Cardiac fibroblast (primary cell): ENCODE measurements at places on chromosomes 2 and 18.

GRCh38 chr2:234444893-234445292 is 52.0 kb downstream of the ARL4C start:
- DNase-seq = peak; percentile 88

GRCh38 chr2:203820969-203821368 is 46.6 kb upstream of the CTLA4 start:
- DNase-seq = no peak

DNA sequence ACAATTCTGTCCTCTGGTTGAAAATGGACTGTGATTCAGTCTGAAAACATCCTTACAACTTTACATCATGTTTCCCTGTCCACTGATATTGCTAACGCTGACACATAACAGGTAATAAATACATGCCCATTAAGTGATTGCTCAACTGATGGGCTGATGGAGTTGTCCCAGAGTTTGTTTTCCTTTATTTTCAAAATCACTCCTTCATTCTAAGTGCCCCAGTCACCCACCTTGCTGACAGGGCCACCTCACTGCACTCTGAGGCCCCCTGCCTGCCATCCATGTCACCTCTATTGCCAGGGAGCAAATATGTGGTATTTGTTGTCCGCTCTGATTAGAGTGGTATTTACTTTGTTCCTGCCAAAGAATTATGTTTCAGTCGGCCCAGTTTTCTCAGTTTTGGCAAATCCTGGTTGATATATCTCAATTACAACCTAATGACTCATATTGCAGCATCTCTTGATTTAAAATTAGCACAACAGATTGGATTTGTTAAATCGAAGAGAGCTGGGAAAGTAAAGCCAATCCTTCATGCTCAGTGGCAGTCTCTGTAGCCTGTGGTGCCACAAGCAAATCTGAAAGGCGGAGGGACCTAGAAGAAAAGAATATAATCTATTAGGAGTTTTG is 105.1 kb downstream of the RDH14 start:
- DNase-seq = peak; percentile 70

- no peak for DNase-seq
Observed at GRCh38 chr2:23592898-23593751, 208.1 kb downstream of the KLHL29 start.

DNA sequence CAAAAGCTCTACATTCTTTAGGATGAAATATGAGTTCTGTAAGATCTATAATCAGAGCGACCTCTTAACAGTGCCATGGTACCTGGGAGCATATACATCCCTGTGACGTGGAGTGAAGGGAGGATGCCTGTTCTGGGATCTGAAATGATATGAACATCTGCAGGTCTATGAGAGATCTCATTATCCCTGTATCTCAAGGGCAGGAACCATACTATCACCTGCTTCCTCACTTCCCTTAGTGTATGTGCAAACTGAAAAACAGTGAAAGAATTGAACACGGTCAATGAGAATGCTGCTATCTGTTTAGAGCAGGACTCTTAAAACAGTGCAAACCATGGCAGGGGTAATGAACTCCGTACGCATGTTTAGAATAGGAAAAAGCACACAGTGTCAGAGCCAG is 364.0 kb downstream of the LPIN1 start:
- DNase-seq = no peak

- no peak for DNase-seq
Observed at GRCh38 chr2:205954707-205955106, 131.3 kb downstream of the INO80D start.

DNA sequence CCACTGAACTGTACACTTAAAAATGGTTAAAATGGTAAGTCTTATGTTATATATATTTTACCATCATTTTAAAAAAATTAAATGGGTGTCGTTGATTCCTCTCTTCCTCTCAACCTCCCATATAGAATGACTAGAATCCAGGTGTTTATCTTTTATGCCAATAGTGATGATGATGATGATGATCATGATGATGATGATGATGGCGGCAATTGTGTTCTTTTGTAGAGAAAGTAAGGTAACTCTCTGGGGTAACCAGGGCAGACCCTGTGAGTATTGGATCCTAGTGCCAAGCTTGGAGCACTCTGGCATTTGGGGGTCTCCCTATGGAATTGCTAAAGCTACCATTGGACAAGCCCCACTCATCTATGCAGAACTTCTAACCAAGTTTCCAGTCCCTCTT is 113.6 kb downstream of the GLI2 start:
- DNase-seq = no peak

DNA sequence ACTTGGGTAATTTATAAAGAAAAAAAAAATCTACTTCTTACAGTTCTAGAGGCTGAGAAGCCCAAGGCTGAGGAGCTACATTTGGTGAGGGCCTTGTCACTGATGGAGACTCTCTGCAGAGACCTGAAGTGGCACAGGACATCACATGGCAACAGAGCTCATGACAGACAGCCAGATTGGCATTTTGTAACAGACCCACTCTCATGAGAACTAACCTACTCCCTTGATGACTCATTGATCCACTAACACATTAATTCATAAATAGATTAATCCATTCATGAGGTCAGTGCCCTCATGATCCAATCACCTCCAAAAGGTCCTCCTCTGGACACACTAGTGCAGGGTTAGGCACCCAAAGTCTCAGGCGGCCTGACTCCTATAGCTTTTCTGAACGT is 318.4 kb downstream of the GULP1 start:
- DNase-seq = peak; percentile 21

DNA sequence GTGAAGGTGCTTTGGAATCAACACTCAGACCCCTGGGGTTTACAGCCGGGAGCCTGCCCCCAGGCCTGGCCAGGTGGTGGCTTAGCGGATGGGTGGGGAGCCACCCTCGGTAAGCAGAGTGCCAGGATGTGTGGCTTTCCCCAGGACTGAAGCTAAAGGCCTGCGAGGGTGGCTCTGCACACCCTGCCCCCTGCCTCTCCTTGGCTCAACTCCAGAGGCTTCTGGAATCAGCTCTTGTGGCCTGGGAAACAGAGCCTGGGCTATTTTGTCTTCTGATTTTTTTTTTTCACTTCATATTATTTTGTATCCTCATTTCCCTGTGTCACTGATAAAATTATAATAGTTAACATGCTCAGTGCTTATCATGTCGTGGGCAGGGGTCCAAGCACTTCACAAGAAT is 79.8 kb downstream of the RHOB start:
- peak; percentile 75 for DNase-seq

GRCh38 chr2:150482667-150483400 is 4.6 kb downstream of the RND3 start:
- no peak for DNase-seq

GRCh38 chr2:144166743-144167142 is 353.2 kb downstream of the ZEB2 start:
- DNase-seq = peak; percentile 49

GRCh38 chr2:127820080-127820668 is 9.2 kb upstream of the WDR33 start:
- DNase-seq = peak; percentile 35

GRCh38 chr18:24814521-24814920 is 354.1 kb downstream of the HRH4 start:
- DNase-seq = no peak

DNA sequence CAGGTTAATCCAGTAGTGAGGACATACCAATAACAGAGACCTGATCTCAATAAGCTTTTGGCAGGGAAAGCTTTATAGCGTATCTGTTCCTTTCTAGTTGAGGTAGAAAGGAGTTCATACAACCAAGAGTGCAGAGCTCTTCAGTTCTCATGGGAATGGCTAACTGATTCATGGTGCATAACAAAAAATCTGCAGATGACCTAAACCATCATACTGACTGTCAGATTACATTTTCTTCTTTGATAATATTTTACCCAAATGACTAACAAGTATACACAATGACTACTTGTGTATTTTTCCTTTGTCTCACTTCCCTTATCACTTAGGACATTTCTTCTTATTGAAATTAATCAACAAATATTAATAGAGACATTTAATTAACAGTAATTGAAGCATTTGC is 140.0 kb upstream of the SERTAD2 start:
- no peak for DNase-seq

DNA sequence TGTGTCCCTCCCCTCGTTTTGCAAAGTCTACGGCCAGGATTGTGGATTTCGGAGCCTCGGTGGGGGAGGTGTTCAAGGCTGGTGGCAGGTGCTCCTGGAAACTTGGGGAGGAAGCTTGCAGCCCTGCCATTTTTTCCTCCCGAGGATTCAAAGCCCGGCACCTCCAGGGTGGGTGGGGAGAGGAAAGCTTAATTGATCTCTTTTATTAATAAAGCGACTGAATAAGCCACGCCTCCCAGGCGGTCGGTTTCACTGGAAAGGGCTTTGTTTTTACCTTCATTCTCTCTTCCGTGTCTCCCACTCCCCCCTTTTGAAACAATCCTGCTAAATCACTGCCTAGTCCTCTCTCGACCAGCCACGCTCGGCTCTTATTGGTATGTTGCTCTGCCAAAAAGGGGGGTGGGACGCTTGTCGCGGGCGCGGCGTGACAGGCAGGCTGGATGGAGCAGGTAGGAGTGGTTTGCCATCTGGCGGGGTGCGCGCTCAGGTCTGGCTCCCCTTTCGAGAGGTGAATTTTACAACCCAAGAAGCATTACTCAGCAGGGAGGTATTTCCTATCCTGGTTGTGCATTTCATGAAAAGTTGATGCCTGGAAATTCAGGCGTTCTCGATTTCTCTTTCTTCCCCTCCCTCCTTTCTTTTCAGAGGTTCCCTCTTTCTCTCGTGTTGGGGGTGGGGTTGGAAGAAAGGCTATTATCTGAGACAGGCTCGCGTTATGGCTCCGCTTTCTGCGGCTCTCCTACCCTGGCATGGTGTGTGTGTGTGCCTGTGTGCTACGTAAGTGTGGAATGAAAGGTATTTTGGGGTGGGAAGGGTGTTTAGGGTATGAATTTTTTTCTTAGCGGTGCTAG is 1.4 kb downstream of the NEDD4L start:
- DNase-seq = peak; percentile 21

DNA sequence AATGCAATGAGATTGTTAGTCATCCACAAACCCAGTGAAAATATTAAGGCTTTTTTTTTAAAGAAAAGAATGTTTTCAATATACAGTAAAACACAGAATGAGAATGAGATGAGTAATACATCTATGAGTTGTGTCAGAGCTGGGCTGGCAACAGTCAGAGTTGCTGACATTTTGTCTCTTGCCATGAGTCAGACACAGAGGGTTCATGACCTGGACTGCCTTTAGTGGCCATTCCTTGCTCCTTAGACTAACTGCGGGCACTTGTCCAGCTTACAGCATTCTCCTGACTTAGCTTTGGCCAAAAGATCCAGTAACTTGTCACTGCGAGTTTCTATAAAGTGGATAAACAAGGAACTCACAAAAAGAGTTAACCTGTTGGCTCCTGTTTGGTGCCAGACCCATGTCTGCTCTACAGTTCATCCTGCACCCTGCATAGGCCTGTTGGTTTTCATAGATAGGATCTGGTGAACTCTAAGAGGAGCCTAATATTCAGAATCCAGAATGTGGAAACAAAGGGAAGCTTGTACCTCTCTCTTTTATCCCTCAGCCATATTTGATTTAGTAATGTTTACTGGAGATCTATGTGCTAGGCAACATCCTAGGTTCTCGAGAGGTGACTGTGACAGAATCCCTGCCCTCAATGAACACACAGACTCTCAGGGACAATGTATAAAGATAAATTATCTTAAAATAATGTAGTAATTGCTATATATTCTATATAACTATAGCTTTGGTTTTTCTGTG is 391.5 kb upstream of the VWC2L start:
- peak; percentile 96 for DNase-seq

- DNase-seq = peak; percentile 97
Observed at GRCh38 chr18:10010611-10011015, 96.8 kb downstream of the VAPA start.

GRCh38 chr2:135532581-135532980 is 1.3 kb downstream of the R3HDM1 start:
- DNase-seq = peak; percentile 5

GRCh38 chr2:235538144-235538639 is 44.3 kb downstream of the AGAP1 start:
- no peak for DNase-seq

DNA sequence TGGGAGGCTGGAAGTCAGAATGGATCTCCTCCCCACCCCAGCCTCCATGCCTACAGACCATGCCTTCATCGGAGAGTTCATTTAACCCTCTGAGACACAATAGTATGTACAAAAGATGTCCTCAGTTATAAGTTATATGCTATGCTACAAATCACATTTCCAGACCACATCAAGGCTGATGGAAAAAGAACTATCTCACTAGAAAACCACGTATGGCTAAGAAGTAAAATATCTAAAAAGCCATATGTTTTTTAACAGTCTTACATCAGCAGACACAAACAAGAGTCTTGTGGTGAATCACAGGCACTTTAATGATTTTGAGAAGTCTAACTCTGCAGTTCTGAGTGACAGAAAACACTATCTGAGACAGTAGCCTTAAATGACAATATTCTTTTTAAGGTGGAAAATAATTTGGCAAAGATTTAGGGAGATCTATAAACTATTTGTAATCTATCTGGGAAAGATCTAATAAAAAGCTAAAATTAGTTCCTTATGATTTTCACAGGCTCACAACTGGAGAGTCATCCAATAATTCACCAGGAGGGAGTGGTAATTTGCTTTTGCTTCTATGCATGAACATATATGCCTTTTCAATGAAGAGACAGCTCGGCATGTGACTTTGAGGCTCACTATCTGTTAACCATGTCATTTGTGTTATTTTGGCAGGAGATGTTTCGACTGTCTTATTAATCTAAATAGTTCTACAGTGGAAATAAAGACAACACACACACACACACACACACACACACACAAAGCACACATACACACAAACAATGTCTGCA is 197.5 kb downstream of the IRS1 start:
- no peak for DNase-seq

GRCh38 chr18:55214969-55215368 is 255.7 kb upstream of the CCDC68 start:
- no peak for DNase-seq

DNA sequence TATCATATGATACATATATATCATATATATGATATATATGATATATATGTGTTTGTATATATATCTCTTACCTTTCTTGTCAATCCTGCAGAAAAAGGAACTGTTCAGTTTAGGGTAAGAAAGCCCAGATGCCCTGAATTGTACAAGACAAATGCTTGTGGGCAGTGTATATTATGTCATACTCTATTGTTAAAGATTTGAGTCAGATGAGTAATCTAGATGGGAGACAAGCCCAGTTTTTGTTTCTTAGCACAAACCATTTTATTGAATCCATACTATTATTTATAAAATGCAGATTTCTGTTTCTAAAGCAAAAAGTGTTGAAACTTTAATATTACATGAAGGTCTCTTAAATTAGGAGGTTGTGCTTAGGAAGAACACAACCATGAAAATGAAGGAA is 90.6 kb downstream of the VRK2 start:
- peak; percentile 58 for DNase-seq
